ENCODE measurements at places on chromosomes 16 and 17.

GRCh38 chr17:67993998-67994361 lies 2.3 kb downstream of the C17orf58 start:
- H3K27me3 ChIP-seq, result peaks cover 3% of the 10 kb centered on the region
- peaks cover 29% of the 10 kb centered on the region for H3K4me1 ChIP-seq
- peak overlapping the region; percentile 85 for H3K27ac ChIP-seq
- no peak for DNase-seq
- H3K4me3 ChIP-seq, result peak overlapping the region; percentile 79

- peaks cover 9% of the 10 kb centered on the region for H3K4me1 ChIP-seq
- peaks cover 22% of the 10 kb centered on the region for H3K27me3 ChIP-seq
- no peak overlapping the region for H3K4me3 ChIP-seq
- DNase-seq, result no peak
- no peaks in the 10 kb centered on the region for H3K36me3 ChIP-seq
Measured at GRCh38 chr17:49959183-49959935, 9.6 kb upstream of the DLX4 start.

DNA sequence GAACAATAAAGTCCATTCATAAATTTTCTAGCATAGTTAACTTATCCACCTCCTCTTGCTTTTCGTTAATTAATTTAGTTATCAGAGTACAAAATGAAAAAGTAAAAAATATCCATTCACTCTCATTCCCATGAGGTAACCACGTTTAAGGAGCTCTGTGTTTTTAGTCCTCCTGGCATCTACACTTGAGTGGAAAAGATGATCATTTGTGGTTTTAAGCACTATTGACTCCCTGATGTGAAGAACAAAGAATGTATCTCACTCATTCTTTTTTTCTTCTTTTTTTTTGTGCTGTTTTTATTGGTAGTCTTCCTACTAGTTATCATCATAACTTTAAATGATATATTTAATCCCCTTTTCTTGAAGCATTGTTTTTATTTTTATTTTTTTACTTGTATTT lies 26.1 kb downstream of the QPRT start:
- no peak for DNase-seq
- peaks cover 33% of the 10 kb centered on the region for H3K4me1 ChIP-seq
- H3K27ac ChIP-seq, result no peak overlapping the region
- no peaks in the 10 kb centered on the region for H3K36me3 ChIP-seq

- H3K36me3 ChIP-seq, result no peaks in the 10 kb centered on the region
- no peak for DNase-seq
- no peak overlapping the region for H3K4me3 ChIP-seq
- no peak overlapping the region for H3K27ac ChIP-seq
Measured at GRCh38 chr17:41133880-41134735, 6.2 kb downstream of the KRTAP4-6 start.

DNA sequence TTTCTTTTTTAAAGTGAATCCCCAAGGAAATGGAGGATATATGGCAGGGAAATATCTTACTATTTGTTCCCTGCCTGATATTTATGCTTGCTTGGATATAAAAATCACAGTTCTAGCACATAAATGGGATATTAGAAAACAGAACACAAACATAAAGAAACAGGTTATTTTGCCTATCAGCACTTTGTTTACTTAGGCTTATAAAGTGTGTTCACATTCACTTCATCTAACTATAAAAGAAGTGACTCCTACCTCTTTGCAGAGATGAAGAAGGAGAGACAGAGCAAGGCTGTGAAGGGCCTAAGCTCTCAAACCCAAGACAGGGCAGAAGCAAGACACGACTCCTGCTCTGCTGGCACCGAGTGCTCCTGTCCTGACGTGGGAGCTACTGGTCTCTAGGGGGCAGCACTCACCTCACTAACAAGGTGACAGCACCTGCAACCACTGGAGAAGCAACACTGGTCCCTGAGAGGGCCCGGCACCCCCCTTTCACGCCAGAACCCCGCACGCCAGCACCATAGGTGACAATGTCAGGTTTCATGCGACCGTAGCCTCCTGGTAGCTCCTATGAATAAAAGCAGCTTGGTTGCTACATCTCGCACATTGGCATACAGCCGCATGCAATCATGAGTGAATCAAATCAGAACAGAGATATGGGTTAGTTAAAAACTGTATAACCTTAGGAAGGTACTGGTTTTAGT lies 32.0 kb downstream of the MBTPS1 start:
- peaks cover 27% of the 10 kb centered on the region for H3K4me1 ChIP-seq
- H3K36me3 ChIP-seq, result peaks cover 54% of the 10 kb centered on the region
- peak; percentile 87 for DNase-seq
- H3K4me3 ChIP-seq, result no peak overlapping the region
- H3K27ac ChIP-seq, result no peak overlapping the region
